ENCODE measurements at places on chromosomes 4 and X. TPM values are rescaled to one million over a fixed set of nuclear protein-coding genes. Genes with fewer than 3 reads are reported as not detected.

Gene SSX5
- not detected for total RNA-seq

Gene RPL34
- 1,506 TPM for total RNA-seq

Gene BGN
- total RNA-seq, result not detected

Gene MAGEA9B
- total RNA-seq, result not detected

DNA sequence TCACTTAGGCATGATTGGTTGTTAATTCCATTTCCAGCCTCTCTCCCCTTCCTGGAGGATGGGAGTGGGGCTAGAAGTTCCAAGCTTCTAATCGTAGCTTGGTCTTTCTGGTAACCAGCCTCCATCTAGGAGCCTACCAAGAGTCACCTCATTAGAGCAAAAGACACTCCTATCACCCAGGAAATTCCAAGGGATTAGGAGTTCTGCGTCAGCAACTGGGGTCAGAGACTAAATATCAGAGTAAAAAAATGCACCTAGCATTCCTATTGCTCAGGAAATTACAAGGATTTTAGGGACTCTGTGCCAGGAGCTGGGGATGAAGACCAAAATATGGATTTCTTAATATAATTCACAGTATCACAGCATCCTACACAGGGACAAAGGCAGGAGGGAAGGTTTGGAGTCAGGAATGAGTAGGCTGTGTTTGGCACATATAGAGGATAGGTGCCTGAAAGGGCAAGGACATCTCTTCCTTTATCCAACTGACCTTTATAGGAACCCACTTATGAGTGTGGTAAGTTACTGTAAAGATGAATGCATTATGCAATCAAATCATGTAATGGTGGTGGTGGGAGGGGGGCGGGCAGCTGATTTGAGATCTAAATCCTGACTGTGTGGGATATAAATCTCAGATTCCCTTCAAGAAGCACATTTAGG, 30.5 kb upstream of the LIMCH1 start:
- DNase-seq, result no peak

DNA sequence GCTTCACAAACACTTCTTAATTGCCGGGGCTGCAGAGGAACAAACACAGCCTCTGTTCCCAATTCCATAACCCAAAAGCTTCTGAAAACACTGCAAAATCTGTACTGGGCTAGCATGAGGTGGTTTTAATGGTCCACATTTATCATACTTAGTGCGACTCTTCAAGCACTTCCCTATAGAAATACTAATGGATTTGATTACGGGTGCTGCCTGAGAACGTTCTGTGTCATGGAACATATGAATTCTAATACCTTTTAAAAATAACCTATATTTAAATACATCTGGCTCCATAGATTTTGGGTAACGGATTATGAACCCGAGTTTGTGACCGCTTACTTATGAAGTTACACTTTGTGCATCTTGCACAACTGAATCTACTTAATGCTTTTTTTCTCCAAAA, 35.4 kb upstream of the STS start:
- DNase-seq, result no peak

DNA sequence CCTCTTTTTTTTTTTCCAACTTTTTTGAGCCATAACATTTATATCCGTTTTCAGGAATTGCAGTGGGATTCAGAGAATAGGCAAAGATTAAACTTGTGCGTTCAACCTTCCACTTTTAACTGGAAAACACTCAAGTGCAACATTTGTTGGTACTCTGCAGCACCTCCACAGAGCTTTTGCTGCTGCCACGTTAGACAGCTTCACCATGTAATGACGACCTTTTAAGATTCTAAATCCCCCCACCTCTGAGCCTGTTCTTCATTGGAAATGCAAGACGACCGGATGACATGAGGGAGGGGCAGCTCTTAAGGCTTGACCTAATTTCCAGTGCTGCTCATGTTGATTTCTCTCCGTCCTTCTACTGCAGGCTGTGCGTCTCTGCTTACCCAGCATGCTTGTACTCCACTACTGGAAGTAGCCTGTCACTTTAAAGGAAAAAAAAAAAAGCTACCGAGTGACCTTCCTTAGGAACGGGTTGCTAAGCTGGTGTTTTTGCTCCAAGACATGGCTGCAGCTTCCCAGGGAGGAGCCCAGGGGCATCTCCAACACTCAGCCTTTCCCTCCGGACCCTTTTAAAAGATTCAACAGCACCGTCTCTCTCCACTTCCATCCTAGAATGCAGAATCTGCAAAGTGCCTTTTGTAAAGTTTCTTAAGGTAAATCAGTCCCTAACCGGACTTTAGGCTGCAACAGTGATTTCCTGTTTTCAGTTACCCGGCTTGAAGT, at the start of gene CC2D2A:
Gene CC2D2A, plus strand, starts transcription at position 481 of the 726 bp plus-strand sequence. CDS start 6,051 bp downstream, outside the sequence.
- DNase-seq, result no peak

DNA sequence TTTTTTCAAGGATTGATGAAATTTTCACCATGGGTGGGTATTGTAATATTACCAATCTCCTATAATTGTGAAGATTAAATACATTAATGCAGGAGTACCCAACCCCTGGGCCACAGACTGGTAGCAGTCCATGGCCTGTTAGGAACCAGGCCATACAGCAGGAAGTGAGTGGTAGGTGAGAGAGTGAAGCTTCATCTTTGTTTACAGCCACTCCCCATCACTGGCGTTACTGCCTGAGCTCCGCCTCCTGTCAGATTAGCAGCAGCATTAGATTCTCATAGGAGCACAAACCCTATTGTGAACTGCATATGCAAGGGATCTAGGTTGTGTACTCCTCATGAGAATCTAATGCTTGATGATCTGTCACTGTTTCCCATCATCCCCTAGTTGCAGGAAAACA, 15.1 kb downstream of the RAPGEF2 start:
- no peak for DNase-seq
